Mesothelial cell of epicardium (in vitro differentiated cells): ENCODE measurements at places on chromosomes 16 and 17. TPM values are rescaled to one million over a fixed set of nuclear protein-coding genes. Genes with fewer than 3 reads are reported as not detected.

DNA sequence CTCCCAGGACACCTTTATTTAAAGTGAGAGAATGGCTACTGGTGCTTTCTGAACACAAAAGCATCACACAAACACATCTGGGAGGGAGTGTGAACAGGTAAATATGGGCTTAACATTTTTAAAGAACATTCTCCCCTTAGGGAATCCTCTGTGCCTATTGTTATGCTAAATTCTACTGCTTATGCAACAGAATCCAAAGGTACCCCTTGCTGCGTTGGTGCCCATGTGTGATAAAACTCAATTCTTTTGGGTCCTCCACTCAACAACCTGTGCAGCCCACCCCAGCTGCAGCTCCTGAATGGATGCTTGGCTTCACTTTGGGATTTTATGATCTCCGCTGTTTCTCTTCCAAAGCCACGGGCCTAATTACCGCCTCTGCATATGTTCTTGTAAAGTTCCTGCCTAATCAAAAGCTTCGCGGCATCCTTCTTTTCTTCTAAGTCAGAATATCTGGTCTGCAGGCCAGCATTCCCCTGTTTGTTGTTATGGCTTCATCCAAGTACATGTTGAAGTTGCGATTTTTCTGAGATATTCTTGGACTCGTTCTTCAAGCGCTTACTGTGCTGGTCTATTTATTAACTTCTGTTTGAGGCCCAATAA, 23.9 kb downstream of the RHBDL3 start:
- DNase-seq = no peak

- no peak for DNase-seq
Measured at GRCh38 chr16:9415545-9415944, 324.1 kb downstream of the HAPSTR1 start.

DNA sequence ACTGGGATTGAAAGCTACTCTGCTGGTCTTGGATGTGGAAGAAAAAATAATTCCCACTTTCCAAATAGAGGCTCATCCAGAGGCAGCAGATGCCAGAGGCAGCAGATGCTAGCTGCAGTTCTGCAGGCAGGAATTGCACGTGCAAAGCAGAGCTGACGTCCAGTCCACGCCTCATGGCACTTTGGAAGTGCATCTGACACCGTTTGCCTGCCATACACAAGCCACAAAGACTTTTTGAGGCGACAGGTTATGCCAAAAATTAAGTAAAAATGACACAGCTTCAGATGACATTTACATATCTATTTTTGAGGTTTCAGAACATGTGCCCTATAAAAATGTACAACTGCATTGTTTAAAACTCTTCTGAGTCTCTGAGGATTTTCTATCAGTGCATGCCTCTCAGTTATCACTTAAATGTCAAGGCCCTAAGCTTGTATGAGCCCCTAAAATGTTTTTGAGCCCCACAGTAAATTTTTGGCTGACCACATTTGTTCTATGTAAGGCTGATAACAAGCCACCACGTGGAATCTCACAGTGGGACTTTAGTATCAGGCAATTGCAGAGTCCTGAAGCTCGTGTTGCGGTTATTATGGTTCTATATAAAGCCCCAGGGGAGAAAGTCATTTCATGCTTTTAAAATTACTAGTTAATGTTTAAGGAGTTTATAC, 239.2 kb downstream of the PRKCA start:
- DNase-seq = no peak

GRCh38 chr16:78654929-78655328, 555.5 kb downstream of the WWOX start:
- DNase-seq = no peak

DNA sequence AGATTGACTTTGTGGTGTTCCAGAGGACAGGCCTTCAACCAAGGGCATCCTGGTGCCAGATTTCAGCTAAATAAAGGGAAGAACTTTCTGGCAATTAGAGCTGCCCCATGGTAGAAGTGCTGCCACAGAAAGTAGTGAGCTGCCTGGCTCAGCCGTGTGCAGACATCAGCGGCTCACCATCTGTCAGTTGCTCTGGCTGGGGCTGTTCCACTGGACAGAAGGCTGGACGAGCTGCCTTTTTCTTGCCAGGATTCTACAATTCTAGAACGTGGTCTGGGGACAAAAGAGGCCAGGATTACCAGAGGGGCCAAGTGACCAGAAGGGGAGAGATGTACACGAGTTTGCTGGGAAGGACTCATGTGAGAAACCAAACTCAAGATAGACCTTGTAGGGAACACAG, 107.0 kb upstream of the RPL38 start:
- no peak for DNase-seq

DNA sequence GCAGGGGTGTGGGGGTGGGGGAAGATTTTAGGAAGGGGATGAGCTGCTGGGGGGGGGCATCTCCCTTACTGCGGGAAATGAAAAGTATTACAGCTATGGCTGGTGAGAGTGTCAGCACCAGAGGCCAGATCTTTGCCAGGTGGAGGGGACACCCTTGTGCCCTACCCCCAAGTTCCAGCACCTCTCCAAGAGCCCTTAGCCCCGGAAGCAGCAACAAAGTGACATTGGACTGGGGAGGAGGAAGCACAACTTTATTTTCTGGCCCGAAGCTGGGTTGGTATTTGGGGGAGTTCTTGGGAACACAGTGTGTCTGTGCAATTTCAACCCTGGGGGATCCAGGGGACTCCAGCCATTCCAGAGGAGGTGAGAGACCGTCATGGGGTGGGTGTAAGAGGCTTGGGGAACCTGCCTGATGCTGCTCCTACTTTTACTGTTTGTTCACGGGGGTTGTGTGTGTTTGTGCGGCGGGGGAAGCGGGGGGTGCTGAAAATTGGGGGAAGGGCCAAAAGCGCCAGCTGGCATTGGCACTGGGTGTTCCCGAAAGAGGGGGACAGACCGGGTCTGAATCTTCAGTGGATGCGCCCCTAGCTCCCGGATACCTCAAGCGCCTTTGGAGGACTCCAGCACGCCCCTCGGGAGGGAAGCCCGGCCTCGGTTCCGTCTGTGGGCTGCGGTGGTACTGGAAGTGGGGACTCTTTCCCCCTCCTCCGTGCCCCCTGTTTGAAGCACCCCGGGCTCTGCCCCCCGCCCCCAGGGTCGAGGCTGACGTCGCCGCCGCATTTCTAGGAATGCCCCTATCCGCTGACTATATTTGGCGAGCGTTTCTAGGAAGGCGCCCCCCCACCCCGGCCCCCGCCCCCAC, 230.3 kb downstream of the MRTFB start:
- no peak for DNase-seq

DNA sequence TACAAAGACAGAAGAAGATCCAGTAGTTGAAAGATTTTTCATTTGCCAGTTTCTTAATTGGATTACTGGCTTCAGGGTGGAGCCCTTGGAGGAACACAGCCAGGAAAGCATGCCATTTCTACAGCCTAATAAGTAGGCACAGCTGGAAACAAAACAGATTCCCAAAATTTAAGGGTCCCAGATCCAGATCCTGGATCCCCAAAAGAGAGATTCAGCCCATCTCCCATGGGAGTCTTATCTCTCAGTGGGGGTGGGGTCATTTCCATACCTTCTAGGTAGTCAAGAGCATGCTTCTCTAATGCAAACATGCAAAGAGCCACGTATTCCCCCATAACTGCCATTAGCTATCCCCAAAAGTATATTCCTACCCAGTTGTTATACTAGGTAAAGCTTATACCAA, 49.9 kb downstream of the SCPEP1 start:
- no peak for DNase-seq

DNA sequence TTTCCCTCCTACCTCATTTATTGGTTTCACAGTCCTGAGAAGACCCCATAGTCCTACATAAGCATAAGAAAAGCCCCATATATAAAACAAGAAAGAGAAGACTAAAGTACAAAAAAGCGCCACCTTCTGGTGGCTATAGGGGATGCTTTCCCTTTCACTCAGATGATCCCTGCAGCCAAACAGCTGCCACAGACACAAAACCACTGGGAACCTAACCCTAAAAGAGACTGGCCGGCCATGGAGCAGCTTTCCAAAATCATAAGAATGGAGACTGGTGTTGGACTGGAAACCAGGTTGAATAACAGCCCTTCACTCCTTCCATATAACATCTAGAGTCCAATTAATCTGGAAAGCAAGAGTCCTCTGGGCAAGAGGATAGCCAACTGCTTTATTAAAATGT, 11.4 kb downstream of the DYNC1LI2 start:
- DNase-seq = no peak

DNA sequence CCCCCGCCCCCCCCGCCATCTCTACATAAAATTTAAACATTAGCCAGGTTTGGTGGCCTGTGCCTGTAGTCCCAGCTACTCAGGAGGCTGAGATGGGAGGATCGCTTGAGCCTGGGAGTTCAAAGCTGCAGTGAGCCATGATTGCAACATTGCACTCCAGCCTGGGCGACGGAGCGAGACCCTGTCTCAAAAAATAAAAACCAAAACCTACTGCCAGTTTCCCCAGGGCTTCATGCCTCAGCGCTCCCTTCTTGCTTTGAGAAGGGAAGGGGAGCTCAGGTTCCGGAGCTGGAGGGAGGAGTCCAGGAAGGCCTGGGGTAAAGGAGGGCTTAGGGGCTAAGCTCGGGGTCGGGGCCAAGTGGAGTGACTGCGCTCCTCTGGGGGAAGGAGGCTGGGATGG, 20.5 kb downstream of the PLCD3 start:
- DNase-seq = no peak

- DNase-seq = peak; percentile 68
Measured at GRCh38 chr16:63289834-63290460, 1253.7 kb upstream of the CDH8 start.

GRCh38 chr16:14489460-14489859, 140.6 kb downstream of the PARN start:
- no peak for DNase-seq

- DNase-seq = no peak
Measured at GRCh38 chr16:81838794-81839193, 59.7 kb downstream of the PLCG2 start.

GRCh38 chr17:2724784-2725164, 13.2 kb upstream of the CLUH start:
- no peak for DNase-seq

GRCh38 chr16:87492721-87493607, at the start of gene ZCCHC14:
Gene ZCCHC14 (minus strand): TSS chr16:87493024. CDS start chr16:87492238, 786 bp downstream.
- peak; percentile 99 for DNase-seq

GRCh38 chr16:68590201-68590994, 51.3 kb downstream of the ZFP90 start:
- peak; percentile 60 for DNase-seq

DNA sequence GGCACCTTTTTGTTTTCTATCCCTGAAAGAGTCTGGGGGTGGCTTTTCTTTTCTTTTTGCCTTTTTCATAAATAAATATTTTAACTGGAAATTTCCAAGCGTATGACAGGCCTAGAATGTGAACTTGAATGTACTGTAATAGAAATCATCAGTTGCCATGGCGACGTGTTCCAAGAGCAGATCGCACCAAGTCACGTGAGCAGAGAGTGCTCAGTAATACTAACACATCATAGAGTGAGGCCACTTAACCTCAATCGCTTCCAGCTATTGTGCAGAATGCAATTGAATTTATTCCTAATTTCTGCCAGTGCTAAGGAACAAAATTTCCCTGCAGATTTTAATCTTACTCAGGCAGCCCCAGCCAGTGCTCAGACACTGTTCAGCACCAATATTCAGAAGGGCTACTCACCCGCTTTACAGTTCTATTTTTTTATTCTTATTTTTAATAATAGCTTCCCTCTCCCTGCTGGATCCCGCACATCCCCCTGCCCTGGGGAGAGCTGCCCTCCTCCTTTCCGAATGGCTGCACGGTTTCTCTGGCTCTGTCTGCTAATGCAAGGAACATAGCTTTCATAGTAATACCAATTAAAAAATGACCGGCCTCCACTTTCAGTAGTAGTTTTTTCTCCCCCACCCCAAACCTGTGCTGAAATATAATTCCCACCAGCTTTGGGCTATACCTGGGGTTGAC, 26.2 kb upstream of the PMFBP1 start:
- DNase-seq = no peak

The NCOR1 gene
- 130 to 142 TPM (median 135 TPM) in 3 replicates for total RNA-seq

The DNAH9 gene
- total RNA-seq = 0.35 to 0.96 TPM (median 0.47 TPM) in 3 replicates

The MAF gene
- 11.1 to 12.9 TPM (median 11.7 TPM) in 3 replicates for total RNA-seq

The CACNG1 gene
- 0.18 to 0.23 TPM (median 0.20 TPM) in 3 replicates for total RNA-seq

The EVPLL gene
- not detected in 3 replicates for total RNA-seq

The FOXO3B gene
- total RNA-seq = 20.4 to 21.3 TPM (median 20.9 TPM) in 3 replicates
